Esophagus muscularis mucosa (tissue), 4 donors: ENCODE measurements at places on chromosomes 6 and 20.

GRCh38 chr6:18510644-18511033, 123.5 kb downstream of the RNF144B start:
- no peak for DNase-seq

DNA sequence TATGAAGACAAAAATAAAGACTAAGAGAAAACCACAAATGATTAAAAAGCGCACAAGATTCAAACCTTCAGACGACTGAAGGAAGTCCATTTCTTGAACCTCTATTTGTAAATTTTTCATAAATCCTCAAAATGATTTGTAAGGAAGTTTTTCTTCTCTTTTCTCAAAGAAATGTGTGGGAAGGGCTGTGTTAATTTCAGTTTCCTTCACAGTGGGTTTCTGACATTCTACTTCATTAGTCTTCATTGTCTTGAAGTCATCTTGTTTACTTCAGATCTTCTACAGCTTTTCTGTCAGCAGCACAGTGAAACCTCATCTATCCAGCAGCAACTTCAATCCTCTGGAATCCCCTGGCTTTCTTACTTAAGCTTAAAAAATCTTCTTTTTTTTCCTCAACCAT, 87.6 kb upstream of the MYLIP start:
- no peak for DNase-seq

GRCh38 chr20:57991211-57991881, 237.1 kb downstream of the ANKRD60 start:
- no peak for DNase-seq

DNA sequence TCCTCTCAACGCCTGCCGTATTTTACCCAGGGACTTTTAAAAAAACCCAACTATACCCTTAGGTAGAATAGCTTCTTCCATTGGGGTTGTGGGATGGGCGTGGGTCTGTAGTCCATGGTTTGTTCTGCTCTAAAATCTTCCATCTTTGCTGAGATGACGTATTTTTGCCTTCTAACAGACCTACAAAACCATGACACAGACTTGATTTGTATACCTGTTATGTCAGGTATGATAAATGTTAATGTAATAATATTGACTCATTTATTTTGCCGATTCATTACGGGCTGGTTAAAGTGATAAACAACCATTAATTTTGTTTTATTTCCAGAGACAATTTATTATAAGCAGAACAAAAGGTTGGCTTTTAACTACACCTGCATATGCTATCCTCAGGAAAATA, 48.7 kb downstream of the UST start:
- DNase-seq: no peak

DNA sequence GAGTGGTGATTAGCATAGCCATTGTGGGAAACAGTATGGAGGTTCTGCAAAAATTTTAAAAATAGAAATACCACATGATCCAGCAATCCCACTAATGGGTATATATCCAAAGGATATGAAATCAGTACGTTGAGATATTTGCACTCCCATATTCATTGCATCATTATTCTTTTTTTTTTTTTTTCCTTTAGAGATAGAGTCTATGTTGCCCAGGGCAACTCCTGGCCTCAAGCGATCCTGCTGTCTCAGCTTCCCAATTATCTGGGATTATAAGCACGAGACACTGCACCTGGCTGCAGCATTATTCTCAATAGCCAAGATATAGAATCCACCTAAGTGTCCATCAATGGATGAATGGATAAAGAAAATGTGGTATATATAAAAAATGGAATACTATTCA, 6.9 kb upstream of the MCCD1 start:
- DNase-seq: no peak

DNA sequence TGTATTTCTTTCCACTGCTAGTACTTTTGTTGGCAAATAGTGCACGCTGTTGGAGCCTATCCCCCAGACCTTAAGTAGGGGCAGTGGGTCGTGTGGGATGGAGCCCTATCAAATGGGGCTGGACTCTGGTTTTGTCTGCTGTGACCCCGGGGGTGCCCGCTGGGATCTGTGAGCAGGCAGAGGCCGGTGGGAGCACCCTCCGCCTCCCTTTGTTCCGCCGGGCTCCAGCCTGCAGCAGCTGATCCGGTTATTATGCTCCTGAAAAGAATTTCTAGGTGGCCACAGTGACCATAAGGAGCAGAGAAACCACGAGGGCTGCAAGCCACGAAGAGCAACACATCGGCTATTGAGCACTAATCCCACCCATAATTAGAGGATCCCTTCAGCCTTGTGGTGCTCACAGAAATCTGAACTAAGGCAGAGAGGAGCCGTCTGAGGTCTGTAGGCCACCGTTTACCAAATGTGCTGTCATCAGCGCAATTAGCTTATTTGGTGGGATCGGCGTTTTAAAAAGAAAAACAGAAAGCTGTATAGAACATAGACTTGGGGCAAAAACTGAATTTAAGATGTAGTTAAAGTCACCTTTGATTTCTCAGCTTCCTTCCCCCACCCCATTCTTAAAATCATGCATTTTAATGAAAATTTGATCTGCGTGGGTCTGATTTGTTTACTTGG, 598.3 kb upstream of the JAG1 start:
- no peak for DNase-seq

- no peak for DNase-seq
Measured at GRCh38 chr20:57435498-57436222, 44.5 kb downstream of the RBM38 start.

DNA sequence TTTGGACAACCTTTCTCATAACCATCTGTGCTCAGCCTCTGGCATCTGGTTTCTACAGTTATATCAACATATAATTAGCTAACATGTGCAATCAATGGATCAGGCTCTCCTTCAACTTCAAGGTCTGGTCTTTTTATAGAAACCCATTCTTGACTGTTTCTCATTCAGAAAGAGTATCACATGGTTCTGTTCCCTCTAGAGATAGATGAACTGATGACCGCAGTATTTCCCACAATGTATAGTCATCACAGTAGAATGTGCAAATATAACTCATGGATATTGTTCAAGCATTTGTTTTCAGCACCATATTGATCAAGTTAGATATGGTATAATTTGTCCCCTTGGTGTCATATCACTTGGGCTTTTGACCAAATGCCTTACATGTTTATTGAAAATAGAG, 656.2 kb downstream of the FRK start:
- no peak for DNase-seq

DNA sequence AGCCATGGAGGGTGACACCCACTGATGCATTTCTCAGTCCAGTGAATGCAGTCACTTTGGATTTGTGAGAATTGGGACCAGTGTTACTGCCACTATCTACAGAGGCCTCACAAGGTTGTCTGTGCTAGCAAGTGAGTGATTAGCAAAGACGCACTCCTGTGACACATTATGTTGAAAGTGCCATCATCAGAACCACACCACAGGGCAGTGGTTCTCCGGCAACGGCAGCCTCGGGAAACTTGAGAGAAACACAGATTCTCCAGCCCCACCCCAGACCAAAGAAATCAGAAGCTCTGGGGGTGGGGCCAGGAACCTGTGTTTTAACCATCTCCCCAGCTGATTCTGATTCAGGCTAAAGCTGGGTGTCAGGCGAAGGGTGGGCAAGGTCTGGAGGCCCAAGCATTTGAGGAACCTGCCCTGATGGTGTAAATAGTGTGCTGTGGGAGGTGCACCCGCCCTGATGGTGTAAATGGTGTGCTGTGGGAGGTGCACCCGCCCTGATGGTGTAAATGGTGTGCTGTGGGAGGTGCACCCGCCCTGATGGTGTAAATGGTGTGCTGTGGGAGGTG, 39.9 kb downstream of the TMEM242 start:
- no peak for DNase-seq

GRCh38 chr6:46628498-46628897, 24.1 kb downstream of the CYP39A1 start:
- no peak for DNase-seq

DNA sequence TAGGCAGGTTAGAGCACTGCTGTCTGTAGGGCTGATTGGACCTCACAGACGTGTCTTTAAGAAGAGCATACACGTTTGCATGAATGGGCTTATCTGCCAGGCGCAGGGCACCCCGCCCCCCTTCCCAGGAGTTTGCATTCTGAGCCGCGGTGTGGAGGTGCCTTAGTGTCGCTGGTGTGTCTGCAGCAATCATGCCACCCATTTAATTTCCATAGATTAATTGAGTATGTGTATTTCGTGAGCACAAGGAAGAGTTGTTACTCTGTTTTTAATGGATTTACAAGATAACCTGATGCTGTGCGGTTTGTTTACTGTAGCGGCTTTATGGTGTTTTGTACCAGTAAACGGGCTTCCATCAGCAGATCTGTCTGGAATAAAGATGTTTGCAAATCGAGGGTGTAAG, 107.7 kb downstream of the ZDHHC14 start:
- DNase-seq: no peak

DNA sequence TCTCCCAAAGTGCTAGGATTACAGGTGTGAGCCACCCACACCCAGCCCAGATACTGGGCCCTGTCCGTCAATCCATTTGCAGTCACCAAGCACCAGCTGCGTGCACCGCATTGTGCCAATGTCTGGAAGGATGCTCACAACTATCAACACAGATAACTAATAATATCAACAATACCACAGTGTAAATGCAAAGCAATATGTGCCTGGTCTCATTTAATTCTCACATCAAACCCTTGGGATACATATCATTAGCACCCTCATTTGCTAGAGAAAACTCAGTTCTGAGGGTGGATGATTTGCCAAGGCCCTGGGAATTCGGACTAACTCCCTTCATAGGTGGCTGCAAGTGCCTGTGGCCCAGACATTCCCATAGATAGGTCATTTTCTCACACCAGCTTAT, 14.5 kb downstream of the RIPOR3 start:
- DNase-seq: no peak

- no peak for DNase-seq
Measured at GRCh38 chr20:60363698-60364097, 405.5 kb downstream of the CDH26 start.

DNA sequence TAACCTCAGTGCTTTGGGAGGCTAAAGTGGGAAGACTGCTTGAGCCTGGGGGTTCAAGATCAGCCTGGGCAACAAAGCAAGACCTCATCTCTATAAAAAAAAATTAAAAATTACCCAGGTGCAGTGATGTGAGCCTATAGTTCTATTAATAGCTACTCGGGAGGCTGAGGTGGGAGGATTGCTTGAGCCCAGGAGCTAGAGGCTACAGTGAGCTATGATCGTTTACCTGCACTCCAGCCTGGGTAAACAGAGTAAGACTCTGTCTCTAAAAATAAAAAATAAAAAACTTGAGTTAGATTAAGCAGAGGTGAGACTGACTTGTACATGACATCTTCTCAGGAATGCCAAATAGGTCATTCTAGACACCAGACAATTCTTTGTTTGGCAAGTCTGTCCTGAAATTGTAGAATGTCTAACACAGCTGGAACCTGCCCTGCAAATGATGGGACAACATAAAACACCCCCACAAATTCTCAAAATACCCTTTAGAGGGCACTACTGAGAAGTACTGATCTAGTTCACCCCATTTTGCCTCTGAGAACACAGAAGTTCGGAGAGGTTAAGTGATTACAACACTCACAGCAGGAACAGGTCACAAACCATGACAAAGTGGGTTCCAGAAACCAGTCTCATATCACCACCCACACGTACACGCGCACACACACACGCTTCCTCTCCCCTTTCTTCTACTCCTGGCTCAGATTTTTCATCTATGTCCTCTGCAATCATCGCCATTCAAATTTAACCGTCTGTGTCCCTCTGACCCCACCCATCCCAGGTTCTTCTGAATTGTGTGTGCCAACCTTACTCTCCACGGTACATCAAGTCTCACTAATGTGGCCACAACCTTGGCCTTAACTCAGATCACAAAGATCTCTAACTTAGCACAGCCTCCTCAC, 38.3 kb downstream of the ARHGAP18 start:
- DNase-seq: peak; percentile 86

GRCh38 chr6:75280131-75280855, 4.3 kb downstream of the TMEM30A start:
- DNase-seq: no peak

DNA sequence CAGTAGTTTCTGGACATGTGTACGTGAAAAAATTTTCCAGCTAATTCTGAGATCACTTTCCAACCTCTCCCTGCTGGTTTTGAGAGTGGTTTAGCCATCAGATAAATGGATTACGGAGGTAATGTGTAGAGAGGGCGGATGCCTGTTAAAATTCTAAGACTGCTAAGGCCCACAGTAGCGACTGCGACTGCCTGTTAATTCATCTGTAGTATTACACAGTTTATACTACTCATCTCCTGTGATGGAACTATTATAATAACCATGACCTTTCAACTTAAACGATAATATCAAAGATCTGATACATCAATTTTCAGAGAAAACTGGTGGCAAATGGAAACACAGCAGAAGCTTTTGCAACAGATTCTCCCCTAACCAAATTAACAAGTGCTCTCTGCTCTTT, 102.3 kb downstream of the IRF4 start:
- DNase-seq: no peak

GRCh38 chr6:21947731-21948386, 349.0 kb downstream of the PRL start:
- no peak for DNase-seq

- no peak for DNase-seq
Measured at GRCh38 chr6:31880616-31881015, 1.8 kb upstream of the SLC44A4 start.

GRCh38 chr6:50272611-50273010, 222.9 kb upstream of the DEFB112 start:
- DNase-seq: no peak

DNA sequence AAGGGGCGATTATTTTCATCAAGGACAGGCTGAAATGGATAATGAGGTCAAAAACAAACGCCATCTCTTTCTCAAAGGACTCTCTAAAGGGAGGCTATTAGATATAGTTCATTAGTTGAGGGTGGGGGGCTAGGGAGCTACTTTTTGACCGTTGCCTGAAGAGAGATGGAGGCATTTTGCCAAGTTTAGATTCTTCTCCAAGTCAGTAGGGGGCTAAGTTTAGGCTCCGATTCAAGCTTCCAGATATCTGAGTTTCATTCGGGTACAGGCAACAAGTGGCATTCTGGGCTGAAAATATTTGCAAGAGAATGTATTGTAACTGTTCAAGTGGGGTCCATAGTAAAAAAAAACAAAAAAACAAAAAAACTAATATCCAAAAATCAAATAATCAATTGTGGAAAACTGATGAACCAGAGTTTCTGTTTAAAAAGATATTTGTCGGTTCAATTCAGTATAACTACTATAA, 43.4 kb upstream of the PIM1 start:
- DNase-seq: no peak
